ENCODE measurements at places on chromosomes 7 and 10. TPM values are rescaled to one million over a fixed set of nuclear protein-coding genes. Genes with fewer than 3 reads are reported as not detected.
A peak's percentile ranks its signal among the peaks of the same experiment; 100 is the strongest.

Gene C7orf57
- total RNA-seq: not detected

Gene CRYGN
- total RNA-seq: not detected

Gene SPDYE1
- not detected for total RNA-seq

Gene ERVW-1
- total RNA-seq: not detected

Gene CLCN1
- total RNA-seq: not detected

Gene MMP21
- total RNA-seq: not detected

- no peaks in the 10 kb centered on the region for H3K36me3 ChIP-seq
- peaks cover 30% of the 10 kb centered on the region for H3K4me1 ChIP-seq
- H3K4me3 ChIP-seq: no peak overlapping the region
These were observed 49.0 kb upstream of the CALD1 start for GRCh38 chr7:134730411-134730829.

DNA sequence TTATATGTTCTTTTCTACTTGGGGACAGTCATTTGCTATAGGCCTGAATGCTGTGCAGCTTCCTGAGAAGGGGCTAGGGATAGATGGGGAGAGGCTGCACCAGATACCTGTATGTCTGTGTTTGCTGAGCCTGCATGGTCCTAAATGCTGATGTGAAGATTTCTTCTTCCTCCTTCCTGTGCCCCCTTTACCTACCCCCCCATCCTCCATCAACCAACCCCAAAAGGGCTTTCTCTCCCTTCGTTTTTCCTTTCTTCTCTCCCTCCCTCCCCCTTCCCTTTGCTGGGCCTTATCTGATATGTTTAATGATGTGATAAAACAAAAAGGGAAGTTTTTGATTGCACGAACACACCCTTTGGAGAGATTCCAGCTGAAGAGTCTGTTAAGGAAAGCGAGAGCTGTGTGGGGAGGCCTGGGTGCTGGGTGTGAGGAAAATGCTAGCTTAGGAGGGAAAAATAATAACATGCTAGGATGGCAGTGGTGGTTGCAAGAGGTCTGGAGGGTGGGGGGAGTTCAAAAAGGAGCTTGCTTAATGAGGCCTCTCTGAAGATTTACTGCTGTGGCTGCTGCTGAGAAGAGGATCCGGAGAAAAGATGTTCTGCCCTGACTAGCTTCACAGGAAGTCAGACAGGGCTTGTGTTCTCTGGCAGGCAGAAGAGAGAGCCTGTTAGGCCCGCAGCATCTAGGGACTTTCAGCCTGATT lies 101.8 kb downstream of the SAMD9 start:
- peaks cover 35% of the 10 kb centered on the region for H3K4me1 ChIP-seq
- H3K27me3 ChIP-seq: no peaks in the 10 kb centered on the region
- H3K27ac ChIP-seq: peak overlapping the region; percentile 83
- H3K4me3 ChIP-seq: no peak overlapping the region
- no peak for DNase-seq

DNA sequence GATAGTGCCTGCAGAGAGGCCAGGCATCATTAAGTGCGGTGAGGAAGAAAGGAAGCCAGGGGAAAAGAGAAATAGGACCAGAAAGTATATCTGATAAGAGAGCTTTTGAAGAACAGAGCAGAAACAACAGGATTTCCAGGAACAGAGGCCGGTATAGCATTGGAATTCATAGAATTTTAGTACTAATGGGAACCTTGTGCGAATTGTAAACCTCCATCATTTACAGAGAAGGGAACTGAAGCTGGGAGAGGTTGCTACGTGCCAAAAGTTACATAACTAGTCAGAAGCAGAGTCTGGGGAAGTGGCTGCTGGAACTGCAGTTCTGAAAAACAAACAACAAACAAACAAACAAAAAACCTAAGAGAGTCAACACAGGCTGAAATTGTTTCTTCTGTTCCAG lies 5.4 kb upstream of the ZMYND11 start:
- no peak overlapping the region for H3K27ac ChIP-seq
- no peaks in the 10 kb centered on the region for H3K27me3 ChIP-seq
- H3K4me3 ChIP-seq: no peak overlapping the region
- DNase-seq: no peak

- DNase-seq: no peak
- no peak overlapping the region for H3K4me3 ChIP-seq
- no peaks in the 10 kb centered on the region for H3K36me3 ChIP-seq
- H3K27me3 ChIP-seq: no peaks in the 10 kb centered on the region
These were observed 417.1 kb downstream of the SUGCT start for GRCh38 chr7:40551685-40552576.

GRCh38 chr7:1804310-1804709 lies 134.2 kb downstream of the ELFN1 start:
- H3K36me3 ChIP-seq: no peaks in the 10 kb centered on the region
- no peak overlapping the region for H3K27ac ChIP-seq
- H3K4me1 ChIP-seq: no peaks in the 10 kb centered on the region

- no peak for DNase-seq
- no peaks in the 10 kb centered on the region for H3K27me3 ChIP-seq
- H3K4me3 ChIP-seq: no peak overlapping the region
- H3K27ac ChIP-seq: peak overlapping the region; percentile 71
- H3K4me1 ChIP-seq: peaks cover 41% of the 10 kb centered on the region
These were observed 358.8 kb downstream of the SUGCT start for GRCh38 chr7:40493609-40494051.

- peaks cover 12% of the 10 kb centered on the region for H3K4me1 ChIP-seq
- H3K4me3 ChIP-seq: no peak overlapping the region
- no peaks in the 10 kb centered on the region for H3K36me3 ChIP-seq
- H3K27me3 ChIP-seq: no peaks in the 10 kb centered on the region
- no peak for DNase-seq
These were observed 51.9 kb upstream of the CHST15 start for GRCh38 chr10:124145109-124145870.

DNA sequence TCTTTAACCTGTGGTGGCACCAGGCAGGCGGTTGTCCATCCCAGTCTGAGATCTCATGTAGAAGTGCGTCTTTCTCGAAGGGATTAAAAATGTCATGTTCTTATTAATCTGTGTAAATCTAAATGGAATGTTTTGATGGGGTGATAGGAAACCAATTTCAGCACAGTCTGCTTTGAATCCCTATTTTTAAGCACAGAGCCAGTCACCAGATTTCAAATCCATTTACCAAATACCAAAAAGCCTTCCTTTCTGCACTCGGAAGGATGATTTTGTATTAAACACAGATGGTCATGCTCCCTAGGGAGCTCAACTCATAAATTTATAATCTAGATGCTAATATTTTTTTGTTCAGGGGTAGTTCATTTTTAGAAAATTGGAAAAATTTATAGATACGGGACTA lies 160.6 kb upstream of the AOAH start:
- no peak overlapping the region for H3K4me3 ChIP-seq
- no peaks in the 10 kb centered on the region for H3K4me1 ChIP-seq

DNA sequence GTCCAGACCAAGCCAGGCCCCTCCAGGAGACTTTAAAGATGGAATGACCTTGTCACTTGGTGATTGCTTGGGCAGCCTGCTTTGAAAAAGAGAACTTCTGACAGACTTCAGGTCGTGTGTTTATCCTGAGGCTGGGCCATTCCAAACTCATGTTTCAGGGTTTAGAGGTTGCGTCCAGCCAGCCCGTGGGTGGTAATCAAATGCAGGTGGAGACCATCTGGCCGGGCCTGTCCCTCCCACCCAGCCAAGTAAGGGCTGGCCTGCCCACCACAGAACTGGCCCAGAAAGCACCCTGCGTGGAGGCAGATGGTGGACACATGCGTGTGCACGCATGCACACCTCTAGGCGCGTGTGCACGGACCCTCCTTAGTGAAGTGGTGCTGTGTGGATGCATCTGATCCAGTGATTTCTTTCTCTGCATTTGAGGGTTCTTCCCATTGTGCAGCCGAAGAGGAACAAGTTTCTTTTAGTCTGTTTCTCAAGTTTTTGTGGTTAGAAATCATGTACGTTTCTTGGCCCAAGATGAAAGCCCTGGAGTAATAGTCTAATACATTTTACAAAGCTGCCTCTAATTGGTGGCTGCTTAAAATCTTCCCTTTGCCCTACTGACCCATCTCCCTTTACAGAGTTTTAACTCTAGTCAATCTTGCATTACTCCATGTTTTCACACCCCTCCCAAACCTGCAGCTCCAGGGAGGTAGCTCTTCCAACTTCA lies 43.0 kb downstream of the SUFU start:
- no peak overlapping the region for H3K4me3 ChIP-seq
- H3K27me3 ChIP-seq: no peaks in the 10 kb centered on the region
- H3K4me1 ChIP-seq: peaks cover 7% of the 10 kb centered on the region

DNA sequence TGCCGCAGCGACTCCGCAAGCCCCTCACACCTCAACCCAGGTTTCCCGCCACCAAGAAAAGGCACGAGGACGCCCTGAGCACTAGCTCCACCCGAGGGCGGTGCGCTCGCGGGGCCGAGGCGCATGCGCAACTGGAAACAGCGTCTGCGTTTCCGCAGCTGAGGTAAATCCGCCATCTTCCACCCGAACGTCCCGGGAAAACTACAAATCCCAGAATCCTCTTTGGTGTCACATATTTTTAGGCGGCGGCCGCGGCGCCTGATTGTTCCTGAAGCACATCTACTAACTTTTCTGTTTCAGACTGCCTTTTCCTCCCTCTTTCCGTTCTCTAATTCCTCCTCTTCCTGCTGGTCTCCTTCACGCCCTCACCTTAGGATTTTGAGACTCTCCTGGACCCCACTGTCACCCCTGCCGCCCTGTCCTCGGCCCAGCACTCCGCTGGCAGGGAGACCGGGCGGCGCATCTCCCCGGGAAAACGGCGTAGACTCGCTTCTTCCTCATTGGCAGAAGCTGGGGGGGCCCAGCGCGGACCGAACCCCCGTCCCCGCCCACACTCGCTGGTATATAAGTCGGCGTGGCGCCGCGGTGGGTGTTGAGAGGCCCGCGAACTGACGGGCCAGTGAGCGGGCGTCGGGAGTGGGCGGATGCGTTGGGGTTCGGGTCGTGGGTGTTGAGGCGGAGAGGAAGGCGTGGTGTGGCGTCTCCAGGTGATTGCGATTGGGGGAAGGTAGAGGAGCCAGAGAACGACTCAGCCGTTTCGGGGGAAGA lies at the start of gene ZCWPW1:
ZCWPW1 (minus strand) TSS at position 505 of the 768 bp plus-strand sequence. CDS start 8,054 bp downstream, outside the sequence.
- H3K4me3 ChIP-seq: peak within 1 kb of the TSS; percentile 100
- H3K27me3 ChIP-seq: no peaks in the 10 kb centered on the region
- H3K36me3 ChIP-seq: peaks cover 18% of the 10 kb centered on the region
- peaks cover 32% of the 10 kb centered on the region for H3K4me1 ChIP-seq
- peak within 1 kb of the TSS; percentile 100 for H3K27ac ChIP-seq
- peak; percentile 99 for DNase-seq
